LHCN-M2 (cell line): ENCODE measurements at places on chromosomes 12 and 14. TPM values are rescaled to one million over a fixed set of nuclear protein-coding genes. Genes with fewer than 3 reads are reported as not detected.

ARMH4 gene
- total RNA-seq, result 1.0 and 1.1 TPM in 2 replicates

JAG2 gene
- 0.80 and 3.4 TPM in 2 replicates for total RNA-seq

MTRFR gene
- 6.6 and 9.2 TPM in 2 replicates for total RNA-seq

NGDN gene
- total RNA-seq, result 37.1 and 41.3 TPM in 2 replicates

RNU4-1 gene
- total RNA-seq, result under 0.01 TPM in 1 of 2 replicates, not detected in the other

YBX3 gene
- 137 and 159 TPM in 2 replicates for total RNA-seq

CISTR gene
- not detected in 2 replicates for total RNA-seq

GRCh38 chr12:69988481-69989321 is 163.7 kb downstream of the MYRFL start:
- peak; percentile 33 for DNase-seq

GRCh38 chr12:25957793-25958427 is 572 bp upstream of the RASSF8 start:
- peak; percentile 81 for DNase-seq

GRCh38 chr14:104247336-104248202 is 109.2 kb downstream of the KIF26A start:
- no peak for DNase-seq

DNA sequence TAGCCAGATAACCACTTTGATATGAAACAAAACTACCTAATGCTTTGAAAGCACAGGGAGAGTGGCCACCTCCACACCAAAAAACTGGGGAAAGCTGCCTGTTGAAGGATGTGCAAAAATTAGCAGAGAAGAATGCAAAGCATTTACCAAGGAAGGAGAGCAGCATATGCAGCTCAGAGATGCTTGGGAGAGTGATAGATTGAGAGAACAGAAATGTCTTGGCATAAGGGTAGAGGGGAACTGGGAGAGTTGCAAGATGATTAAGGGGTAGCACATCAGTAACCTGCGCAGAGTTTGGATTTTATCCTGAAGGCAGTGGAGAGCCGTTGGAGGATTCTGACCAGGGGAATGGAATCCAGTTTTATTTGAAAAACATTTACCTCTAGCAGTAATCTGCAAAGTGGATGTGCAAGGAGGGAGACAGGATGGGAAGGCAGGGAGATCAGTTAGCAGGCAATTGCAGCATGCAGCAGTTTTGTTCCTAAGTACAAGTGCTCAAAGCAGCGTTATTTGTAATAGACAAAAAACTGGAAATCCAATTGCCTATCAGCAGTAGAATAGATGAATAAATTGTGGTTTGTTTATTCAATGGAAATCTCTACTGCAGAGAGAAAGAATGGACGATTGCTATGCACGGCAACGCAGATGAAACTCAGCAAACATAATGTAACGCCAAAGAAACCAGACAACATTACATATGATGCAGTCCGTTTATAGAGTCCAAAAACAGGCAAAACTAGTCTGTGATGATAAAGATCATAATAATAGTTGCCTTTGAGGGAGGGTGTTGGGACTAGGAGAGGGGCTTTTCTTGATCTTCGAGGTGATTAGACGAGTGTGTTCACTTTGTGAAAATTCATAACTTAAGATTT is 81.5 kb downstream of the BHLHE41 start:
- DNase-seq, result no peak

DNA sequence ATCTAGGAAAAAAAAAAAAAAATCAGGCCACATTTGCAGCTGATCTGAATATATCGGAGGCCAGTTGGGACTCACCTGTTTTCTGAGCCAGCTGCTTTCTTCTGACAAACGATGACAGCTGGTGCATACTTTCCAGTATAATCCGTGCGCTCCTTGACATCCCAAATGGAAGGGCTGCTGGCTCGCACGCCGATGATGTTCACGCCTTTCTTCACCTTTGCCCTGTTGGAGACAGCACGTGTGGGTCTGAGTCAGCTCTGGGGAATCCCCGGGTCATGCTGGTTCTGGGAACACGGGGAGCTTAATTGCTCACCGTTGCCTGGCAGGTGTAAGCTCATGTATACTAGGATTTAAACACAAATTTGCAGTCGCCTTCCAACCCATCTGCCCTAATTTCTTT is 372.8 kb downstream of the TMEM132D start:
- no peak for DNase-seq

- DNase-seq, result peak; percentile 79
Measured at GRCh38 chr12:62731055-62731820, 203.7 kb downstream of the PPM1H start.

GRCh38 chr12:3882896-3883564 is 9.8 kb upstream of the PARP11 start:
- peak; percentile 42 for DNase-seq

DNA sequence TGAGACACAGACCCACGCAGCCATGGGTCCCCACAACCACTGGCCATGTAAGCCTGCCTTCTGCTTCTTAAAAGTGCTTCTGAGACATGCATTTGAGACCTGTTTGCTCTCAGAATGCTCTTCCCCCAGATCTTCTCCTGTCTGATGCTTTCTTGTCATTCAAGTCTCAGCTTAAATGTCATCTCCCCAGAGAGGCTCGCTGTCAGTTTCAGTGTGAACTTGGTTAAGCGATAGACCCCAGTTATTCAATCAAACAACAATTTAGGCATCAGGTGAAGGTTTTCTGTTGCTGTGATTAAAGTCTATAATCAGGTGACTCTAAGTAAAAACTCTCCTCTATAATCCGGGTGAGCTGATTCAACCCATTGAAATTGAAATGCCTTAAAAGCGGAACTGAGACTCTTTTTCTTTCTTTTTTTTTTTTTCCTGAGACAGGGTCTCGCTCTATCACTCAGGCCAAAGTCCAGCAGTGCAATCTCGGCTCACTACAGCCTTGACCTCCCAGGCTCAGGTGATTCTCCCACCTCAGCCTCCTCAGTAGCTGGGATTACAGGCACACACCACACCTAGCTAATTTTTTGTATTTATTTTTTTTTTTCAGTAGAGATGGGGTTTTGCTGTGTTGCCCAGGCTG is 123.4 kb downstream of the KSR2 start:
- no peak for DNase-seq

DNA sequence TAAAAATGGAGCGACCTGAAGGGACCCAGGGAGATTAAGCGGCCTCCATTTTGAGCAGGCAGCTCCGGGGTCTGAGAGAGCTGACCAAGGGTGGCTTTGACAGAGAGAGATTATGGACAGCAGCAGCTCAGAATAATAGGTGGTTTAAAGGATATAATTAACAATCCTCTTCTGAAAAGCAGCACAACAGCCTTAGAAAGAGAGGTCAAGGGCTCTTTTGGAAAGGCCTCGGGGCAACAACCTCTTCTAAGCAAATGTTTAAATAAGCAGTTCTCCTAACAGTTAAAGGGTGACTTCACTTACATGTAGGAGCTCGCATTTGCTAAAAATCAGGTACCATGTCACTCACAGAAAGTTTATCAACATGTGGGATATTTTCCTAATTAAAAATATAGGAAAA is 87.2 kb upstream of the FRMD6 start:
- no peak for DNase-seq

DNA sequence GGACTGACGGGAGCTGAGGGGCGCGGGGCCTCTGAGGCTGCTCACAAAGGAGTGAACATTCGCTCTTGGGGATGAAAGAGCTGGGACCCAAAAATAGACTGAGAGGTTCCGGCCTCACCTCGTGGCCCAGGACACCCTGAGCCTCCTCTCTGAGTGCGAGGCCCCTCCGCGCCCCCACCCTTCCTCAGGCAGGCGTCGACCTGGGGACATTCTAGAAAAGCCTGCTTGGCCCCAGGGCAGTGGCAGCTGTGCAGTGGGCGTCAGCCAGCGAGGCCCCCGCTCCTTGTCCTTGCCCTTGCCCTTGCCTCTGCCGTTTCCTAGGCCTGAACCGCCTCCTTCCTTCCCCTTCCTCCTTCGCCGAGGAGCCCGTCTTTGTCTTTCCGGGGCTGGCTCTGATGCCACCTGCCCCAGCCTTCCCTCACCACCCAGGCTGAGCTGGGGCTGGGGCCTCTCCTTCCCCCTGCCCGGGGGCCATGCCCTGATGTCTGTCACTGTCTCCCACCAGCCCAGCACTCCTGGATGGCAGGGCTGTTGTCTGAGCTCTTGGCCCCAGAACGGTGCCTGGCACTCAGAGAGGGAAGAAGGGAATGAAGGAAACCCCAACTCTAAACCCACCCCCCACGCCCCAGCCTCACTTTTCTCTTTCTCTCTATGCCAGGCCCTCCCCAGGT is 208.2 kb upstream of the RTL1 start:
- DNase-seq, result no peak

- DNase-seq, result peak; percentile 64
Measured at GRCh38 chr12:121334513-121335343, 17.5 kb downstream of the ANAPC5 start.

- no peak for DNase-seq
Measured at GRCh38 chr12:124183172-124183571, 111.7 kb upstream of the RFLNA start.

- DNase-seq, result no peak
Measured at GRCh38 chr12:68844788-68845695, 37.1 kb downstream of the MDM2 start.

DNA sequence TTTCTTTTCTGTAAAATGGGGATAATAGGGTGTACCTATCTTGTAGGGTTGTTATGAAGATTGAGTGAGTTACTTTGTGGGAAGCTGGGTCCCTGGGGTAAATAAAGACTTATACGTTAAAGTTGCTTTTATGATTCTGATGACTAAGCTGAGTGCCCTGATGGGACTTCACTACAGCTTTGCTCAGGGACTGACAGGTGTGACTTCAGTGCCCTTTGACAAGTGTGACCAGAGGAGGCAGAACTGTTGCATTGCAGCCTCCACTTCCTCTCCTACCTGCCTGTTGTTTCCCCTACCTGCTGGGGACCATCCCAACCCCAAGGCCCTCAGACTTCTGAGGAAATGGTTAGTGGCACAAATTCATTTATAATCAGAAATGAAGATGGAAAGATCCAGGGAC is 119.3 kb downstream of the TSPAN9 start:
- no peak for DNase-seq

DNA sequence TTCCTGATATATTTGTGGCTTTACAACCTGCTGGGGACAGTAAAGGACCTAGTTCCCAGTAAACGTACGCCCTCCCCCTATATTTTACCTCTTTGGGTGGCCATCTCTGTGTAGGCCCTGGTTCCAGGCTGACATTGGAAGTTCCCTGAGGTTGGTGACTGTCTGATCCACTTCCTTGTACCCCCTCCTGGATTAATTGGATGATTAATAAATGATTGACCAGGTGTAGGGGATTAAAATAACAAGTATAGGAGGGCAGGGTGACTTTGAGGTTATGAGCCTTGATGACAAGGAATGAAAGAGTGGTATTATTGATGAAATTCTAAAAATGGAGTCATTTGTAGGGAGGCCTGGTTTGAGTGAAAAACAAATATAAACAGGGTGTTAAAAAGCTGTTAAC is 9.6 kb downstream of the SUSD6 start:
- DNase-seq, result no peak

- no peak for DNase-seq
Measured at GRCh38 chr14:68423686-68424085, 369.2 kb downstream of the ZFP36L1 start.

DNA sequence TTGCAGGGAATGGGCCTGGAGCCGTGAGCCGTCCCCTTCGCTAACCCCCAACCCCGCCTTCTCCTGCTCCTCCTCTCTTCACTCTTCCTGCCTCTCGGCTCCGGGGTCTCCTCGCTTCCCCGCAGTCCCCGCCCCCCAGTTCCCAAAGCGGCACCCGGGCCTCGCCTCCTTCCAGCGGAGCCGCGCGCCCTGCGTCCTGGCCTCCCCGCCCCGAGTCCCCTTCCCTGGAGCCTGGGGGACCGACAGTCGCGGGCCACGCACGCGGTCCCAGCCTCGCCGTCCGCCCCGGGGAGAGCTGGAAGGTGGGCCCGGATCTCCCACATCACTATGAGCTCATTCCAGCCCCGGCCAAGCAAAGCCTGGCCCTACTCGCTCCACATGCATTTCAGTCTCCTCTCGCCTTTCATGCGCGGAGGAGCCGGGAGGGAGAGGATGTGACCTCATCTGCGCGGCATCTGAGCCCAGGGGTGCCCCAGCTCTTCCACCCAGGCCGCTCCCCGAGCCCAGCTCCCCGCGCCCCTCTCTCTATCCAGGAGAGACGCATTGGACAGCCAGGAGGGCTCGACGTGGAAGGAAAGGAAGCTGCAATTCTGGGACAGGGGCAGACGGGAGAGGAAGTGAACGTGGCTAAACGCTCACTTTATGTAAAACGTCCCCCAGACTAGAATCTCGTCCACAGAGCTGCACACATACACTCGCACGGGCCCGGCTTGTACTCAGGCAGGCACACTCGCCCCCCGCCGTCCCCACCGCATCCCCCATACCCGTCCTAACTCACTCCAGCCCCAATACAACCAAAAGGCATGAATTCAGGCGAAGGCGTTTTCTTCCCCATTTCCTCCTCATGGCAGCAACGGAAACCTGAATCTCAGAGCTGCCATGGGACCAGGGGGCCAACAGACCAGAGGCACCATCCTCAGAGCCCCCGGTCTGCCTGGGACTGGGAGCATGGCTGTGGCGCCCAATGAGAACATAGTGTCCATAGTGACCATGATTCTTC is 108.7 kb upstream of the CCND2 start:
- peak; percentile 68 for DNase-seq

DNA sequence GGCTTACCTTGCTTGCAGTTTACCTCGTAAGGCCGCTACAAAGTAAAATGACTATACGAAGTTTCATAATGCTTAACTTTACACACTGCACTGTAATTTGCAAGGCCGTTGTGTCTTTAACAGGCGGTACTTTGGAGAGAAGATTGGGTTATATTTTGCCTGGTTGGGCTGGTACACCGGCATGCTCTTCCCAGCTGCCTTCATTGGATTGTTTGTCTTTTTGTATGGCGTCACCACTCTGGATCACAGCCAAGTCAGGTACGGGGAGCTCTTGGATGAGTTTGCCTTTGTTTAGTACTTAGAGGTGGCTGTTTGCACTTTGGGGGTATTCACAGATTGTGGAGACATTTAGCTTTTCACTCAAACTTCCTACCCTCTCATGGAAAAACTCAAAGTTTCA is 167.8 kb downstream of the SLC5A8 start:
- no peak for DNase-seq

- peak; percentile 87 for DNase-seq
Measured at GRCh38 chr14:71711619-71712018, 220.6 kb upstream of the RGS6 start.

GRCh38 chr14:103563844-103564505 is 1.2 kb downstream of the COA8 start:
- DNase-seq, result no peak

GRCh38 chr14:53450871-53451270 is 297.7 kb upstream of the DDHD1 start:
- DNase-seq, result peak; percentile 47

DNA sequence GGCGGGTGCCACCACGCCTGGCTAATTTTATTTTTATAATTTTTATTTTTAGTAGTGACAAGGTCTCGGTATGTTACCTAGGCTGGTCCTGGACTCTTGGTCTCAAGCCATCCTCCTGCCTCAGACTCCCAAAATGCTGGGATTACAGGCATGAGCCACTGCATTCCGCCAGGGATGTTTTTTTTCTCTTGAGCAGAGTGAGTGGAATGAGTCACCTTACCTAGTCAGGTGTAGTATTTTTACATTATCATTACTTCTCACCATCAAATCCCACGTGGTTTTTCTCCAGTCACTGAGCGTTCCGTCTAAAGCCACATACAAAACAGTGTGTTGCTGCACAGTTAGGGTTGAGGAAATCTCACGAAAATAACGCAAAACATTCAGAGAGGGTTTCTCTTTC is 870 bp upstream of the TBPL2 start:
- DNase-seq, result no peak
